IPS DF 19.7 (cell line): ENCODE measurements at places on chromosomes 4 and X.

DNA sequence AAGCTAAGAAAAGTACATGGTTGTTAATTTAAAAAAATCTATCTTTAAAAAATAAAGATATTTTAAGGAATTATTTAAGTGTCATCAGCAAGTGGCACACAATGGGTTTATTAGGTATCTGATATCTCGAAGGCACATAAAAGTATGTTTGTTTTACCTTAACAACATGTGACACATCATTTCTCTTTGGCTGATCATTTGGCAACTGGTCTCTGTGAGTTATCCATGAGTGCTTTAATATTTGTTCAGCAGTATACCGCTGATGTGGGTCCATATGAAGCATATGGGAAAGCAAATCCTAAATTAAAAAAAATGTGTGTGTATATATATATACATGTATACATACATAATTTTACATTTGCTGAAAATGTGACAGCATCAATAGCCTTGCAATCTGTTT, 123.2 kb downstream of the RPS6KA6 start:
- DNase-seq: no peak

DNA sequence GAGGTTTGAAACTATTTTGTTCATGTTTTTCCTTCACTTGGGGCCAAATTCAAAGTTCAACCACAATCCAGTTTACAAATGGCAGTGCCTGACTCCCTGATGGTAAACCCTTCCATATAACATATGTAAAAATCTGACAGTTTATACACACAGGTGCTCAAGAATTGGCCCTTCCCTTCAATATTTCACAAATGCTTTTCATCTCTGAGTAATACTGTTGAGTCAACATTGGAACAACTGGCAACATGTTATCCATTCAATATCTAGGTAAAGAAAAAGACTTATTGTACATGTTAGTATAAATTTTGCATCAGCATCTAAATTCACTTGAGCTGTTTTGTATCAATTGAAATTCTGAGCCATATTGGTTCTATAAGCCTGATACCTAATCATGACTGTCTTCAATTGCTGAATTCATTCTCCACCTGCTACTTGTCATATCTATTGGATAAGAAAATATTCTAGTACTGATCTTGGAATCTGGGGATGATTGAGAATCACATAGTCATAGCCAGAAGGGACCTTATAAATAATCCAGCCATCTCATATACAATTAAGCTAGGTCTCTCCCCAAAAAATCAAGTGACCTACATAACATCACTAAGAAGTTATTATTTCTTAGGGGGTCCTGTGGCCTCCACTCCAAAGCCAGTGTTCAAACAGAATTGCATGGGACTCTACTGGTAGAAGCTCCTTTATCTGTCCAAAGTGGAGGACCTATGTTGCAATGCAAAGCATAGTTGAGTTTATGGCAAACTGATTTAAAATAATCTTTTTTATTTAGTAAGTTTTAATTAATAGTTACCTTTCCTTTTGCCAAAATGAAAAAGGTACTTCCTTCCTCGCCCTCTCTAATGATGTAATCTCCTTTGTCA, 61.9 kb downstream of the PRKG2 start:
- no peak for DNase-seq

- no peak for DNase-seq
These were observed 73.9 kb upstream of the C4orf50 start for GRCh38 chr4:6092131-6092530.

- DNase-seq: no peak
These were observed 47.9 kb downstream of the RBPJ start for GRCh38 chr4:26368685-26369084.

GRCh38 chrX:40104985-40105834, 7.5 kb upstream of the BCOR start:
- no peak for DNase-seq

DNA sequence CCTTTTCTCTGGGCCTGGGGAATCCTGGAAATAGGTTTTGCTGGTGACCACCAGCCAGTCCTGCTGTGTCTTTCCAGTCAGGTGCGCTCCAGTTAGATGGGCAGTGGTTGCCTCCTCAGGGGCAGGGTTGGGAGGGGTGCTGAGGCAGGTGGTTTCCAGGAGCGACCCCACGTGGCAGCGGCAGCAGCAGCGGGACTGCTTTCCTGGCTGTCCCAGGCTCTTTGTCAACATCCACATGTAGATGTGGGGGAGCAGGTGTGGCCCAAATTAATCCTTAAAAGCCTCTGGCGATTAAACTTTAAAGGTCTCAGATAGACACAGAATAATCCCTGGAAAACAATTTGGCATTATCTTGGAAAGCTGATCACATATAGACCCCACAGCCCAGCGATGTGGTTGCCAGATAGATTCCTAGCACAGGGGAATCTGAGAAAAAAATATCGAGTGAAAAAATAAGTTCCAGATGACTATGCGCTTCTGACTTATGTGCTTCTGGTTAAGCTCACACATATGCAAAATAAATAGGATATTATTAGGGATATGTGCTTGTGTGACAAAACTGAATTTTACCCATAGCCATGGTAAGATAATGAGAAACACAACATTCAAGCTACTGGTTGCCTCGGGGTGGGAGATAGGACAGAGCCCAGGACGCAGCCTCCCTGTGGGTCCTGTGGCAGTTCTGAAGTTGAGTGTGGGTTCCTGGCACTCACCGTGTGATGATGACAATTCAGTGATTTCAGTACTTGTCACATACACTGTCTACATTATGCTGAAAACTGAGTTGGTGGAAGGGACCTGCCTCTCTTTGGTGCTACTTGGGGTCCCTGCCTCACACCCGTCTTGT, 336.4 kb downstream of the ARHGAP10 start:
- DNase-seq: no peak

- no peak for DNase-seq
These were observed 64.4 kb downstream of the CHST7 start for GRCh38 chrX:46637938-46638337.

- no peak for DNase-seq
These were observed 202.9 kb downstream of the CFAP299 start for GRCh38 chr4:80538276-80538926.

GRCh38 chr4:146442801-146443200, 78.9 kb downstream of the SLC10A7 start:
- DNase-seq: no peak

- no peak for DNase-seq
These were observed 11.4 kb upstream of the SUPT20HL2 start for GRCh38 chrX:24325231-24325630.

DNA sequence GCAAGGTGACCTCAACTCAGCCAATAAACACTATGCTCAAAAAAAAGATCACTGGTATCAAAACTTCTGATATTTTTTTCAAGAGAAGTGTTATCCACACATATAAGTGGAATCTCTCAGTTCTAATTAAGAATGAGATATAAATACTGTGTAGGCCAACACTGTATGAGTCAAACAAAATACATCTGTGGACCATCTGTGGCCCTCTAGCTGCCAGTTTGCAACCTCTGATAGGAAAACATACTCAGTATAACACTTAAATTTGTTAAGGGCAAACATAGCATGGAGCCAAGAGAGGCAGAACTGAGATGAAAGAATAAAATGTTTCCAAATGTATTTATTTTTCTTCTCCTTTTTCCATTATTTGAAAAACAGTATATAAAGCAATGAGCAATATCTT, 377.3 kb downstream of the ARAP2 start:
- DNase-seq: no peak

DNA sequence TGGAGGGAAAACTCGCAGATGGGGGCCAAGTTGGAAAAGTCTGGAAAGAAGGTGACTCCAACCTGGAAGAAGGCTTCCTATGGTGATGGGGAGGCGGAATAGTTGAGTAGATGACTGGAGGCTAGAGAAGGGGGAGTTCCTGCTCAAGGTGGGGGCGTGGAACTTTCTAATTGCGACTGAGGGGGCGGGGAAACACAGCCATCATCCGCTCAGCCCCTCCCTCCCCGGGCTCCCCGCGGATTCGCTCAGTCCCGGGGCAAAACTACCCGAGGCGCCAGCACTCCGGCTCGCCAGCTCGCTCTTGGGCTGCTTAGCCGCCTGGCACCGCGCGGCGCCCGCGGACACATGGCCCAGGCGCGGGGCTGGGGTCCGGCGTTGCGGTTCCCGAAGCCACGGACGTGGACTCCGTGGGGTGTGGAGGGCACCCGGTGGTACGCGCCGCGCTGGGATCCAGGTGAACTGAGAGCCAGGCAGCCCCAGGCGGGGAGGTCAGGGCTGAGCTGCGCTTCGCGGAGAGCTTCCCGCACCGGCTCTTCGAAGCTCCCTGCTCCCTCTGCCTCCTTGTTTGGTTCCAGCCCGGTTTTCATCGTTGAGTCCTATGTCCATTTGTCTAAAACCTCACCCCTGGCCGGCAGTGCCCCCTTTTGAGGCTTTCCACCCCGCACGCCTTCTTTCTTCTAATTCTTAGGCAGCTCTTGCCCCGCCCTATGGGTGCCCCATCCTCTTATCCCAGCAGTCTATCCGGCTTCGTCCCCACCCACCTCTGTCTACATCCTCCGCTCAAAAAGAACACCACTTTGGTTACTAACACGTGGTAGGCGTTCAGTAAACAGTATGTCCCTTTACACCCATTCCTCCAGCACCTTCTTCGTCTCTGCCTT, 38.9 kb downstream of the STARD8 start:
- no peak for DNase-seq

DNA sequence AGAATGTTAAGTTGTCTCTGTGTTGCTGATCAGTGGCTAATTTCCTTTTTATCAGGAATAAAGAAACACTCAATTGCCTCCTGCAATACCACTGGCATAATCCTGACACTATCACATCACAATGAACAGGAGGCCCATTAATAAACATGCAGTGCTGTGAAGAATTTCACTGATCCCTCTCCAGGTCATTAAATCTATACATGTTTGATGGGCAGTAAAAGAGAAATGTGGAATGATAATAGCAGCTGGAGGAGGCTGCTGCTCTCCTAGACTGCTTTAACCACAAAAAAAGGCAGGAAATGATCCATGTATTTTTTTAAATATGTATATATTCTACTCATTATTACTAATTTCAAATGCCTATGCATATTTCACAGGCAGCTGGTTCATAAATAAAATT, 202.1 kb downstream of the CENPC start:
- no peak for DNase-seq

DNA sequence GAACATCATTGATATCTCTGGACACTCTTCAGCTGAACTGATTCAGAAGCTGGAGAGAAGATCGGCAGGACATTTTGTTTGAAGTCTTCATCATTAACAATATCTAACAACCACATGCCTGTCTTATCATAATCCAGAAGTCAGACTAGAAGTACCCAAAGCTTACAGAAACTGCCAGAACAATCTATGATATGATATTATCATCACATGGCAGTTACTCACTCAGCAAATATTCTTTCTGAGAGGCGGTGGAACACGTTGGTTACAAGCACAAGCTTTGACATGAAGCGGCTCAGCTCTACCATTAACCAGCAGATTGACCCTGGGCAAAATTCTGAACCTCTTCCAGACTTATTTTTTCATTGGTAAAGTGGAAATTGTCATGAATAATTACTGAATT, 69.4 kb upstream of the KIT start:
- no peak for DNase-seq

- DNase-seq: no peak
These were observed 58.1 kb downstream of the DHRSX start for GRCh38 chrX:2442694-2443093.

GRCh38 chrX:101263766-101264165, 27.4 kb downstream of the TAF7L start:
- DNase-seq: no peak

- no peak for DNase-seq
These were observed 706 bp upstream of the CSTF2 start for GRCh38 chrX:100819534-100819836.
